ENCODE measurements at places on chromosomes 2 and 18. TPM values are rescaled to one million over a fixed set of nuclear protein-coding genes. Genes with fewer than 3 reads are reported as not detected.

The WNT10A gene
- 0.07 TPM for total RNA-seq

The MAP2 gene
- 24.5 TPM for total RNA-seq

The GMCL1 gene
- 16.0 TPM for total RNA-seq

The GPAT2 gene
- total RNA-seq = 6.5 TPM
